ENCODE measurements at places on chromosomes 1 and 21. TPM values are rescaled to one million over a fixed set of nuclear protein-coding genes. Genes with fewer than 3 reads are reported as not detected.
A peak's percentile ranks its signal among the peaks of the same experiment; 100 is the strongest.

DNA sequence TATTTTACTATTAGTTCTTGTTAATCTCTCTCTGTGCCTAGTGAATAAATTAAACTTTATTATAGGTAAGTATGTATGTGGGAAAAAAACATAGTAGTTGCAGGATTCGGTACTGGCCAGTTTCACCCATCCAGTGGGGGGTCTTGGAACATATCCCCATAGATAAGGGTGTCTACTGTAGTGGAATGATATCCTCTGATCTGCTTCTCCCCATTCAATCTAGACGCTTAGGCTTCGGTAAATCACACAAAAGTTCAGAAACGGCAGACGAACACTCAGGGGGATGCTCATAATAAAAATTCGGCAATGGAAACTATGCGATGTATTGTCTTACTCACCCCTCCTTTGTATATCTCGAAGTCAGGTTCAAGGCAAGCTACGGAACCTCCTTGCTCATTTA, 232.9 kb upstream of the COA6 start:
- no peaks in the 10 kb centered on the region for H3K4me1 ChIP-seq
- H3K27me3 ChIP-seq, result no peaks in the 10 kb centered on the region
- H3K4me3 ChIP-seq, result no peak overlapping the region
- DNase-seq, result no peak

RGS13 gene
- total RNA-seq, result 1.3 TPM

- H3K27ac ChIP-seq, result no peak overlapping the region
- H3K4me1 ChIP-seq, result no peaks in the 10 kb centered on the region
- no peak overlapping the region for H3K4me3 ChIP-seq
- no peaks in the 10 kb centered on the region for H3K36me3 ChIP-seq
- DNase-seq, result no peak
These were observed 37.2 kb upstream of the BCAS2 start for GRCh38 chr1:114618606-114619005.

PKP1 gene
- total RNA-seq, result 0.14 TPM

DNA sequence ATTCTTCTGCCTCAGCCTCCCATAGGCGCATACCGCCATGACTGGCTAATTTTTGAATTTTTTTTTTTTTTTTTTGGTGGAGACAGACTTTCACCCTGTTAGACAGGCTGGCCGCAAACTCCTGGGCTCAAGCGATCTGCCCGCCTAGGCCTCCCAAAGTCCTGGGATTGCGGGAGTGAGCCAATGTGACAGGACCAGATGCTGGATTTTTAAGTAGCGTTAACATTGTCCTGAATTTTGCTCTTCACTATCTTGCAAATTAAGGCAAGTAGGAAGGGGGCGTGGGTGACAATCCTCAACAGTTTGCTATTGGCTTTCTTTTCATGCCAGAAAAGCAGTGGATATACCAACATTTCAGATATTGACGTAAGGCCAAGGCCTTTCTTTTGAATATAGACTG, 49.7 kb upstream of the TSNAX start:
- H3K36me3 ChIP-seq, result no peaks in the 10 kb centered on the region
- no peak for DNase-seq
- peaks cover 6% of the 10 kb centered on the region for H3K27me3 ChIP-seq
- no peak overlapping the region for H3K27ac ChIP-seq
- H3K4me1 ChIP-seq, result no peaks in the 10 kb centered on the region

- no peak overlapping the region for H3K27ac ChIP-seq
- H3K4me1 ChIP-seq, result no peaks in the 10 kb centered on the region
- no peak for DNase-seq
These were observed 193.9 kb downstream of the FMN2 start for GRCh38 chr1:240285540-240285939.

GUCA2A gene
- total RNA-seq, result 977 TPM

MAN1C1 gene
- total RNA-seq, result 6.8 TPM

IL10 gene
- total RNA-seq, result 4.4 TPM

HPDL gene
- 4.5 TPM for total RNA-seq

- peak overlapping the region; percentile 58 for H3K27ac ChIP-seq
- H3K4me3 ChIP-seq, result no peak overlapping the region
- H3K27me3 ChIP-seq, result no peaks in the 10 kb centered on the region
- DNase-seq, result no peak
- no peaks in the 10 kb centered on the region for H3K36me3 ChIP-seq
- peaks cover 4% of the 10 kb centered on the region for H3K4me1 ChIP-seq
These were observed 56.2 kb upstream of the EDEM3 start for GRCh38 chr1:184810735-184811343.

GRCh38 chr1:236945002-236945401, 59.2 kb downstream of the MT1HL1 start:
- H3K36me3 ChIP-seq, result no peaks in the 10 kb centered on the region
- H3K4me1 ChIP-seq, result no peaks in the 10 kb centered on the region
- H3K27me3 ChIP-seq, result no peaks in the 10 kb centered on the region

LINGO4 gene
- not detected for total RNA-seq

- H3K4me3 ChIP-seq, result no peak overlapping the region
- no peaks in the 10 kb centered on the region for H3K36me3 ChIP-seq
- no peak for DNase-seq
- no peaks in the 10 kb centered on the region for H3K27me3 ChIP-seq
- H3K27ac ChIP-seq, result no peak overlapping the region
- no peaks in the 10 kb centered on the region for H3K4me1 ChIP-seq
These were observed 13.4 kb upstream of the KIAA1614 start for GRCh38 chr1:180899262-180899661.

LPAR3 gene
- 10.9 TPM for total RNA-seq

- peak; percentile 61 for DNase-seq
- H3K4me1 ChIP-seq, result peaks cover 27% of the 10 kb centered on the region
- H3K4me3 ChIP-seq, result no peak overlapping the region
- H3K27me3 ChIP-seq, result no peaks in the 10 kb centered on the region
These were observed 12.4 kb downstream of the ARPC5 start for GRCh38 chr1:183622884-183623785.

- H3K27ac ChIP-seq, result peak overlapping the region; percentile 90
- DNase-seq, result peak; percentile 38
- H3K4me1 ChIP-seq, result peaks cover 1% of the 10 kb centered on the region
These were observed 4.1 kb upstream of the TOE1 start for GRCh38 chr1:45335855-45336324.

CCNL2 gene
- 169 TPM for total RNA-seq

DNA sequence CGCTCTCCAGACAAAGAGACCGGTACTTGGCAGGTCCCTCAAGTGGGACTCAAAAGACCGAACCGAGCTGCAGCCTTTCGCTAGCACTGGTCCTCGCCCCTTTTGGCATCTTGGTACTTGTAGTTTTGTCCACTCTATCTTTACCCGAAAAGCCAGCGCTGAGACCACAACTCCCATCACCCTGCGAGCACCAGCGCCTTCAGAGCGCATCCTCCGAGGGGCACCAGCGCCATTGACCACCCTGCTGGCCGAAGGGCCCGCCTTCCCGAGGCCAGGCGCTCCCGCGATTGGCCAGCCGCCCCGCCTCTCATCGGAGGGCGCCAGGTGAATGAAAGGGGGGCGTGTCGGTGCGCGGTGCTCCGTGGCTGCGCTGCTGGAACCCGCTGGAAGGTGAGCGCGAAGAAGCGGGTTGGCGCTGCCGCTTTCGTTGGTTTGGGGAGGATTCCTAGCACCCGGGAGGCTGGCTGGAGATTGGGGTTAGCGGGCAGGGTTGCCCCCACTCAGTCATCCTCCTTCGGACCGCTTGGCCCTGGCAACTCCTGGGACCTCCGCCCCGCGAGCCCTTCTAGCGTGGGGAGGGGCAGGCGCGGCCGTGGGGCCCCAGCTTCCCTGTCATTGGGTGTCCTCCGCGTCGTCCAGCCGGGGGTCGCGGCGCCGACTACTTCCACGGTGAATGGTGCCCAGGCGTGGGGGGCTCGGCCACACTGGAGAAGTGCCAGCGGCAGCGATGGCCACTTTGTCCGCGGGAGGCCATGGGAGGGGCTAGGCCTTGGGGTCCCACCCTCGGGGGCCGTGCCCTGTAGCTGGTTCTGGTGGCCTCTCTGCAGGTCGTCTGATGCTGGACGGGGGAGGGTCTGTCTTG, at the start of gene ZBTB8B:
ZBTB8B (plus strand) TSS at position 357 of the 862 bp plus-strand sequence. CDS start 5,553 bp downstream, outside the sequence.
- peaks cover 73% of the 10 kb centered on the region for H3K27me3 ChIP-seq
- peak; percentile 60 for DNase-seq
- no peaks in the 10 kb centered on the region for H3K36me3 ChIP-seq
- H3K27ac ChIP-seq, result no peak within 1 kb of the TSS
- H3K4me1 ChIP-seq, result peaks cover 12% of the 10 kb centered on the region

GRCh38 chr1:32652244-32652962, 1.4 kb downstream of the RBBP4 start:
- H3K4me3 ChIP-seq, result peak overlapping the region; percentile 66
- peak overlapping the region; percentile 99 for H3K27ac ChIP-seq
- peaks cover 54% of the 10 kb centered on the region for H3K4me1 ChIP-seq
- H3K36me3 ChIP-seq, result peaks cover 16% of the 10 kb centered on the region
- no peaks in the 10 kb centered on the region for H3K27me3 ChIP-seq

- no peak for DNase-seq
- no peak overlapping the region for H3K4me3 ChIP-seq
- no peaks in the 10 kb centered on the region for H3K36me3 ChIP-seq
- H3K27ac ChIP-seq, result no peak overlapping the region
These were observed 14.1 kb downstream of the CRP start for GRCh38 chr1:159700312-159700711.

ALX3 gene
- not detected for total RNA-seq

DNA sequence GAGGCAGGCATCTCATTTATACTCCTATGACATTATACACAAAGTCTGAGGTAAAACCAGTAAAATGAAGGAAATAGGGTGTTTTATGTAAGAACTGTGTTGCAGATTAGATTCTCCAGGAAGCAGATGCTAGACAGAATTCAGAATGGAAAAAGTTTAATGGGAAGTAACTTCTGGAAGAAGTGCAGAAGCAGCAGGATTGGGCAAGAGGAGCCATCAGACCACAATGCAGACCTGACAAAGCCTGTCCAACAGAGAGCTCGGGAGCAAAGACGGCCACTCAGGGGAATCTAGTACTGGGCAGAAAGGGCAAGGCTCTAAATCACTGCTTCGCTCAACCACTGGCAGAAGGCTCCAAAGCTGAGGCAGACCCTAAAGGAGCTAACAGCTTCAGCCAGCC, 33.7 kb downstream of the FBXO42 start:
- no peaks in the 10 kb centered on the region for H3K27me3 ChIP-seq
- no peaks in the 10 kb centered on the region for H3K36me3 ChIP-seq
- no peak overlapping the region for H3K27ac ChIP-seq
- no peak overlapping the region for H3K4me3 ChIP-seq
- peak; percentile 28 for DNase-seq

DNA sequence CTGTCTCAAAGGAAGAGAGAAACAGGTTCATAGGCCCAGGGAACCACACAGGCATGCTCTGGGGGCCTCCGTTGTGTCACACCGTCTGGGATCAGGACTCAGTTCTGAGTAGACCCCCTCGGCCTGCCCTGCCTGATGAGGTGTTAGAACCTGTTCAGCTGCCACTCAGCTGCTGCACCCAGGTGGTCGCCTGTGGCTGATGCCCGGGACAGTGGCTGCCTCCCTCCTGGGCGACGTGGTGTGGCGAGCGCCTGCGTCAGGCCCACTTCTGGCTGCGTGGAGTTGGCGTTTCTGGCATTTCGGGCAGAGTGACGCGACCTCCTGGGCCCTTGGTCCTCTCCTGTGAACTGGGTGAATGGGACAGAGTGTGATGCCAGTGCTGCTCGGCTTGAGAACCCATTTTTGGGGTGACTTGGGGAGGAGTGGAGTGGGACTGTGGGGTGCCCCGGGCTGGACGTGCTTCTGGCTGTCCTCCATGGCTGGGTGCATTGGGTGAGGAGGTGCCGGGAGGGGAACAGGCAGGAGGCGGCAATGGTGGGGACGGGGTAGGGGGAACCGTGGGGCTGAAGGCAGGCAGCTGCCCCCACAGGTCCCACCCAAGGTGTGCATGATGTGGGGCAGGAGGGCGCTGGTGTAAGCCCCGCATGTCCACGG, 10.8 kb downstream of the CFAP410 start:
- no peak overlapping the region for H3K27ac ChIP-seq
- H3K27me3 ChIP-seq, result no peaks in the 10 kb centered on the region
- no peaks in the 10 kb centered on the region for H3K4me1 ChIP-seq
- no peak overlapping the region for H3K4me3 ChIP-seq
- H3K36me3 ChIP-seq, result peaks cover 14% of the 10 kb centered on the region
- DNase-seq, result no peak

DNA sequence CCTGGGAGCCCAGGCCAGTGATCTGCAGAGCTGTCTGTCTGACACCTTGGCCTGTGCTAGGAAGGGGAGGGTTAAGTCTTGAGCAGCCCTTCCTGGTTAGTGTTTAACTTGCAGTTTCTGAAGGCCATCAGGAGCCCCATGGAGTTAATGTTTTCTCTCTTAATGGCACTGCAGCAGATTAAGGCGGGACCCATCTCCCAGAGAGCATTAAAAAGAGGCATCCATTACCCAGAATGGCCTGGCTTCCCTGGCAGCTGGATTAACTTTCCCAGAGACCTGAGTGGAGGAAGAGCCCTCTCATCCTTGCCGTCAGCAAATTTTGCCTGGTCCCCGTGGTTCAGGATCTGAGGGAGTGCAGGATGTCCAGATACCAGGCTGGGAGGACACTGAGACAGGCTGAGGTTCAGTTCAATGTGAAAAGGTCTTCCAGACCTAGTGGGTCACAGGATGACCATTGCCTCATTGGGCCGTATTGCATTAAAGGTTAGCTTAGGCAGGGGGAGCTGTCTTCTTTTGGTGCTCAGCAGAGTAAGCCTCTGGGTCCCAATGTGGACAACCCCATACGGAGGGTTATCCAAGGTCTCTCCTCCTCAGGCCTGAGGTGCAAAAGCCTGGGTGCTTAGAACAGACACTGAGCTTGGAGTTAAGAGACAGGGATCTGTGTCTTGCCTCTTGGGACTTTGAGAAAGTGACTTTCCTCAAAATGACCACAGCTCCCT, 522.6 kb downstream of the PTPRU start:
- DNase-seq, result no peak
- H3K4me1 ChIP-seq, result peaks cover 5% of the 10 kb centered on the region
- H3K36me3 ChIP-seq, result no peaks in the 10 kb centered on the region
- peaks cover 2% of the 10 kb centered on the region for H3K27me3 ChIP-seq

GFI1 gene
- total RNA-seq, result 15.7 TPM

GRCh38 chr1:55654750-55655149, 439.6 kb upstream of the USP24 start:
- no peak for DNase-seq
- no peaks in the 10 kb centered on the region for H3K27me3 ChIP-seq
- H3K4me1 ChIP-seq, result no peaks in the 10 kb centered on the region
- H3K27ac ChIP-seq, result no peak overlapping the region
- no peaks in the 10 kb centered on the region for H3K36me3 ChIP-seq

DNA sequence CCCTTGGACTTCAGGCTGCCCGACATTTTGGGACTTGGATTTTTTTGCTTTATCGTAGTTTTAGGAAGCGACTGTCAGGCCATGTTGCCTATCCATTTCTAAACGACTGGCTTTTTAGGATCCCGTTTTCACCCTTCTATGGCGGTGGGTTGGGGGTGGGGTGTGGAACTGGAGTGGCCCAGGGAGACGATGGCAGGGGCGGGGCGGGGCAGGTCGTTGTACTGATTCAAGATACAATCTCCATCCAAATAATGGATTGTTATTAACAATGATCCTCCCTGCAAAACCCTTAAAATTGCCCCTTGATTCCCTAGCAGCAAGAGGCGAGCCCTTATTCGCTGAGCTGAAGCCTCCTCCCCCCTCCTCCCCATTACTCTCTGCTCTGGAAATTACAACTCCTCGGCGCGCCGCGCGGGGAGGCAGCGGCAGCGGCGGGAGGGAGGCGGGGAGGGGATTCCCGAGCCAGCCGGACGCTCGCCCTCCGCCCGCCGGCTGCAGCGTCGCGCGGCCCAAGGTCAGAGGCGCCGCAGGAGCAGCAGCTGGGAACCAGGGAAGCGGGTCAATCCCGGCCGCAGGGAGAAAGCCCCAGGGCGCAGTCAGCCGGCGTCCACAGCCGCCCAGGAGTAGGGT, at the start of gene TRIM67:
TRIM67 (plus strand) TSS at position 392 of the 630 bp plus-strand sequence. CDS start 912 bp downstream, outside the sequence.
- H3K4me1 ChIP-seq, result peaks cover 26% of the 10 kb centered on the region
- H3K36me3 ChIP-seq, result no peaks in the 10 kb centered on the region
- peak within 1 kb of the TSS; percentile 25 for H3K4me3 ChIP-seq
- DNase-seq, result no peak
- no peak within 1 kb of the TSS for H3K27ac ChIP-seq
- peaks cover 100% of the 10 kb centered on the region for H3K27me3 ChIP-seq
